KG1 (cell line): ENCODE measurements at places on chromosomes 11 and 22.

GRCh38 chr11:28969832-28970231 is 861.6 kb downstream of the METTL15 start:
- no peak for DNase-seq

DNA sequence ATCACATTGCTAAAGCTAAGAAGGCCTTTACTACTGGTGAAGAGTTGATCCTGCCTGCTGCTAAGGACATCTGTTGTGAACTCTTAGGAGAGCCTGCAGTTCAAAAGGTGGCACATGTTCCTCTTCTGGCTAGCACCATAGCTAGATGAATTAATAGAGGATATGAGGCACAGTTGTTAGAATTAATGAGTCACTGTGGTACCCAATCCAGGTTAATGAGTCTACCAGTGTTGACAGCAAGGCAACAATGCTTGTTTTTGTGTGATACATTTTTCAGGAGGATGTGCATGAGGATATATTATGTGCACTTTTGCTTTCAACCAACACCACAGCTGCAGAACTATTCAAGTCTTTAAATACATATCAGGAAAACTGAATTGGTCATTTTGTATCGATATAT is 12.0 kb downstream of the C11orf58 start:
- no peak for DNase-seq

GRCh38 chr22:39350757-39351688 is 1.2 kb downstream of the SYNGR1 start:
- no peak for DNase-seq

GRCh38 chr22:28969401-28970168 is 86.2 kb downstream of the ZNRF3 start:
- DNase-seq: no peak

GRCh38 chr11:17612221-17613188 is 65.4 kb downstream of the OTOG start:
- no peak for DNase-seq

GRCh38 chr11:59755701-59756557 is 753 bp downstream of the STX3 start:
- DNase-seq: no peak

- no peak for DNase-seq
These were observed 64.6 kb upstream of the ADSL start for GRCh38 chr22:40281717-40282116.

- DNase-seq: no peak
These were observed 26.6 kb downstream of the HPS5 start for GRCh38 chr11:18295316-18295715.

GRCh38 chr11:75893251-75893650 is 78.2 kb downstream of the UVRAG start:
- no peak for DNase-seq

DNA sequence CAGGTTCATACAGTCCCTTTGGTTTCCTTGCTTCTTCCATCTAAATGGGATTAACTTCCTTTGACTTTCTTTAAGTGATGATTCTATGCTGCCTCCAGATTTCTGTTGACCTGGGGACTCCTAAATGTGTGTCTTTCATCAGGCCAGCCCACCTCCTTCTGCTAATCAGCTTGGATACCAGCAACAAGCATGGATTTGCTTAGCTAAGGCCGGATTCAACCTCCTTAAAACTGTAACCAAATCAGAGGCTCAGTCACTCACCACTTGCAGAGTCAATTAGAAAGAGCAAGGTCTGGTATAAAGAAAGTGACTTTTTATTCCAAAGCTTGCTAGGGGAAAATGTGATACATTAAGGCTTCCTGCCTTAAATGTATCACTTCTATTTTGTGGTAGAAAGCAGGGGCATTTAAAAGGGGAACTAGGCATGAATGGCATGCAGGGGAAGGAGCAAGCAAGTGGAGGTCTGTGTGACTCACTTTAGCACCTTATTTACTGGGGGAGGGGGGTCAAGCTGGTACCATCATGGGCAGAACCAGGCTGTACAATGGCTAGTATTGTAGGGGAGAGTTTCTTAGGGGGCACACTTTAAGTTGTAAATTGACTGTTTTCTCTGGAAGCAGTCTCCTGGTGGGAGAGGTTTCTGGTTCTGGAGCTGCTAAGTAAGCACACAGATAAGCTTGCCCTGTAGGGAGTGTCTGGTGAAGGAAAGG is 239.0 kb upstream of the PDGFD start:
- no peak for DNase-seq

DNA sequence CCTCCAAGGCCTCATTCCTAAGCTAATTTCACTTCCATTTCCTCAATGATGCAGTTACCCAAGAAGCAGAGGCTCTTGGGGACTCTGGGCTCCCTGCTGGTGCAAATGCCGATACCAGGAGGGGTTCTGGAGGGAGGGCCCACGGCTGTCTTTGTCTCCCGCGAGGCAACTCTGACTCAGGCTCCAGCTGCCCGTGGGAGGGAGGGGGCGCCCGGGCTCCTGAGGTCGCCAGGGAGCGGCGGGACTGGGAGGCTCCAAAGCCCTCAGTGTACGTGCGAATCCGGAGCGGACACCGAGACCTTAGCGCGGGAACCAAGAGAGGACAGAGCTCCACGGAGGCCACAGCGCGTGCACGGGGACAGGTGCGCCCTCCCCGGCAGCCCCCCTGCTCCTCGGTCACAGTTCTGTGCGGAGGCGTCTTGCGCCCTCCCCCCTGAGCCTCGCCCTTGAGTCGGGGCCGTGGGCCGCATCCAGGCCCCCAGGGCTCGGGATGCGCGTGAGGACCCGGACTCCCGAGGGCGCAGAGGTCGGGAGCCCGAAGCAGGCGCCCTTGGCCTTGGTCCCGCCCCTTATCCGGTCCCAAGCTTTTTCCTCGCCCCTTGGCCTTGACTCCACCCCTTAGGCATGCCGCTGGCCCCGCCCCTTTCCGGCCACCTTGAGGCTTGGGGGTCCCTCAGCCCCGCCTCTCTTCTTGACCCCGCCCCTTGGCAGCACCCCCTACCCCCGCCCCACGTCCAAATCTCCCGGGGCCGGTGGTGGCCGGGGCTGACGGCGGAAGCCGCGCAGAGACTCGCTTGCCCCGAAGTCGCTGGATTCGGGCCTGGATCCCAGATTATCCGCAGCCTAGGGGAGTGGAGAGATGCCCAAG is 4.7 kb upstream of the SHISA8 start:
- DNase-seq: no peak

DNA sequence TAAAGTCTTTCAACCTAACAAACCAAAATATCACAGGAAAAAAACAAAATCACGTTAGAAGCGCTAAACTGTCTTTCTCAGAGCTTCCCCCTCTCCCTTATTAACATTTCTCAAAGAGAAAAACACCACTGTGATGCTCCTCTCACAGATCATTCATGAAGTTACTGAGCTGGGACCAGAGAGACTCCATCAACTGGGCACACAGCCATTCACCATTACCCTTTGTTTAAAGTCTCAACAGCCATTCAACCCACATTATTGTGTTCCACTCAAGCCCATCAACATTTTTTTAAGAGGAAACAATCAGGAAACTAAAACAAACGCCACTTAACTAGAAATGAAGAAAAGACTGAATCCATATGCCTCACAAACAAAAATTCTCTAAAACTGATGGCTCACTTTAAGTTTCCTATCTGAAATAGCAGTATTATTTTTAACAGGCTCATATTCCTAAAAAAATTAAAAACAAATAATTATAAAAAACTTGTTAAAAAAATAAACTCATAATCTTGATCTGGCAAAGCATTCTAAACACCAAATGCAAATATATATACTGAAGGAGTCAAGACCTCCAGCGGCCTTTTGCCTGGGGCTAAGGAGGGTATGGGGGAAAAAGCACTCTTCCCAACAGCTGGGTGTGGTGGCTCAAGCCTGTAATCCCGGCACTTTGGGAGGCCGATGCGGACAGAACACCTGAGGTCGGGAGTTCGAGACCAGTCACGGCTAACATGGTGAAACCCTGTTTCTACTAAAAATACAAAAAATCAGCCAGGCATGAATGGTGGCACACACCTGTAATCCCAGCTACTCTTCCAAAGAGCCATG is 14.0 kb downstream of the CELF1 start:
- no peak for DNase-seq

GRCh38 chr11:70727899-70728620 is 329.7 kb downstream of the CTTN start:
- no peak for DNase-seq

DNA sequence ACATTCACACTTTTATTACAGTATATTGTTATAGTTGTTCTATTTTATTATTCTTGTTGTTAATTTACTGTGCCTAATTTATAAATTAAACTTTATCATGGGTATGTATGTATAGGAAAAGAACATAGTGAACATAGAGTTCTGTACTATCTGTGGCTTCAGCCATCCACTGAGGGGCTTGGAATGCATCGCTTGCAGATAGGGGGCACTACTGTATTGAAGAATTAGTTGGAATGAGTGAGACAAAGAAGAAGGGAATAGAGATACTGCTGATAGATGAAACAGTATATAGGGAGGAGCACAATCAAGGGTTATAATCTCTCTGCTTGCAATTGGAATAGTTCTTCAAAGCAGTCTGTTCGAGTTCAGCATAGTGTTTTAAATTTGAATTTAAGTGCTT is 432.2 kb downstream of the RAB38 start:
- no peak for DNase-seq

DNA sequence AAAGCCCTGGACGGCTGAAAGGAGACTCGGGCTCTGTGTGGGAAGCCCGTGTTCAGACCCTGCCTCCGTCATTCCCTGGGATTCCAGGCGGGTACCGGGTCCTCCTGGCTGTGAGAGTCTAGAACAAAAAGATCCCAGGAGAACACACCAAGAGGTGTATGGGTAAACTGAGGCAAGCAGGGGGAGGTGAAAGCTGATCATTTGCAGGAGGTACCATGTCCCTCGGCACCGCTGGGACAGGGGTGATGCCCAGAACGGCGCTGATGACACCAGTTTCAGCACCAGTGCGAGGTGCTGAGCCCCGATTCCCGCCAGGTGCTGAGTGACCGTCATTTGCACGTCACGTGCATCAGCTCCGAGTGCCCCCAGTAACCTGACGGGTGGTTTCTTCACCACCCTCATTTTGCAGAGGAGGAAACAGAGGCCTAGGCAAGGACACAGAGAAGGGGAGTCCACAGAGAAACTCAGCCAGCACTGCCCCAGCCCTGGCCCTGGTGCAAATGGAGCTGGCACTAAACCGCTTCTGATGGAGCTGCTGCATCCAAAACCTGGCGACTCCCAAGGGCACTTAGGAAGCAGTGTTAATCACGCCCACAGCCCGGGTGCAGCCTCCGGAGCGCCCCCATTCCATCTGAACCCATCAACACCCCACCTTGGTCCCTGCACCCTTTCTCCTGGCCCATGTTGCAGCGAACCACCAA is 16.8 kb downstream of the MACROD1 start:
- DNase-seq: no peak

DNA sequence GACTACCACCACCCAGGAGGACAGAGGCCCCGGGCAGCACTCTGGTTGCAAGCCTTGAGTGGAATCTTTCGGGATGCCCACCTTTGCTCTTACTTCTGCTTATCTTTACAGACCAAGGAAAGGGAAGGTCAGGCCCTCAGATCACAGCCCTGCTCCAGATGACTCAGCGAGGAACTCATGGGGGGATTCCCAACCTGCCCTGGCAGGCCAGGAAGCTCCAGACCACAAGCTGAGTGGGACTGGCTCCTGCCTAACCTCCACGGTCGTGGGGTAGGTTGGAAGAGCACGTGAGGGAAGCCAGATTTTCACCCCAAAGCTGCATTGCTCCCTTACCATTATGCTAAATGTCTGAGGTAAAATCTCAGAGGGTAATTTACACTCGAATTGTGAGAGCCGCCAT is 11.8 kb downstream of the TBC1D10A start:
- no peak for DNase-seq

- DNase-seq: no peak
These were observed 3.1 kb downstream of the GAB2 start for GRCh38 chr11:78414321-78415051.
